Neuronal stem cell (in vitro differentiated cells): ENCODE measurements at places on chromosomes 7 and 10.

GRCh38 chr7:2880874-2881533, 36.9 kb upstream of the GNA12 start:
- no peak for DNase-seq

GRCh38 chr10:135601-136464, 578 bp downstream of the ZMYND11 start:
- DNase-seq: peak; percentile 42

DNA sequence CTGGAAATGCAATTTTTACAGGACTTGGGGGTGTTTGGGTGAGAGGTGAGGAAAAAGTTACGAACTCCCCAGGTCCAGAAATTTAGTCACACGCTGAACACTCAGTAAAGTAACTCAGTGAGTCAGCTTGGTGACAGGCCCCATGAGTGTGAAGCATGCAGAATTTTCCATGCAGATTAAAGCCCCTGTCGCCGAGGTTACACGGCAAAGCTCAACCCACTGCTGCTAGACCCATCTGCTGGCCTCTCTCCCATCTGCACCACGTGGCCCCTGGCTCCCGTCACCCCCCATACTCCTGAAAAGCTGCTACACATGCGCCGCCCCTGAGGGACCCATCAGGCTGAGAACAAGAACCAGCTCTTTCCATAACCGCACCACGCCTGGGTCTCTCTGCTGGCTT, 7.0 kb upstream of the MMP21 start:
- DNase-seq: no peak

- no peak for DNase-seq
Measured at GRCh38 chr7:30726296-30727006, 25.5 kb upstream of the INMT start.

- DNase-seq: no peak
Measured at GRCh38 chr7:134701272-134701671, 54.6 kb downstream of the BPGM start.

DNA sequence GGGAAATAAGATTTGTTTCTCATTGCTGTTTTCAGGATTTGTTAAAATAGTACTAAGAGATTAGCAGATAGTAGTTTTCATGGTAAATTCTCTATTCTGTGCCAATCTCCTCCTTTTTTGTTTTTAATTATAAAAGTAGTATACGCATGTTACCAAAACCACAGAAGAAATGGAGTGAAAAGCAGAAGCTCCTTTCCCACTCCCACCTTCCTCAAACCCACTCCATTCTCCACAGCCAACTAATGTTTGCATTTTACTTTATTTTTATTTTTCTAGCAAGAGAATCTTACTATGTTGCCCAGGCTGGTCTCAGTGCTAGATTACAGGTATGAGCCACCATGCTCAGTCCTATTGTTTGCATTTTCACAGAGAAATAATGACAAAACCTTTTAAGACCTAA, 4.5 kb upstream of the LRMDA start:
- DNase-seq: no peak

DNA sequence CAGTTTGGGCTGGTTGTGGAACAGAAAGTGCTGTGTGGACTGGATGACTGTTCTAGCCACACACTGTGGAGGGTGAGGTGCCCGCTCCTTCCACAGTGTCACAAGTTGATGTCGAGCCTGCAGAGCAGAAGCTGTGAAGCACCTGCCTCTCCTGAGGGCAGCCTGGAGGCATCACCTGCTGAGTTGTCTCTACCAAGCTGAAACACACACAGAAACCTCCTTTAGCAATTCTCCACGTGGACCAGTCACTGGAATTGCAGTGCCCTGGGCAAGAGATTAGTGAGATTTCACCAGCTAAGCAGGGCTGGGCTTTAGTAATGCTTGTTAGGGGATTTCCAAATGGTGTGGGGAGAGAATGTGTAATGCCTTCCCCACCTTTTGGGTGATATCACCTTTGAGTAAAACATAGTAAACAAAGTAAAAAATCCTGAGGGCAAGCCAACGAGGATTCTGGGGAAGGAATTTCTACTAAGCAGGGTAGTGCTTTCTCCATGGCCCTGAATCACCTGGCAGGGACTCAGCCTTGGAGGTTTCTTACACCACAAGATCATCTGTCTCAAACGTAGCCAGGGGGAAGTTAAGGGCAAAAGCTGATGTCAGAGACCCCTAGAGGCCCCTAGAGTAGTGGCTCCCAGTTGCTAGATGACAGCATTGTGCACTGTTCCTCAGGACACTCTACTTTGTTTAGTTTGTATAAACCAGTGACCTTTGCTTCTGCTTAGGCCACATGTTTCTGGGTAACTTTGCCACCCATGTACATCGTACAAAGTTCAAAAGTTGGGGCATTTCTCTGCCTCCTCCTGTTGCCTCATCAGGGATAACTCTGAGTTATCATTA, 233.1 kb upstream of the IGFBP3 start:
- no peak for DNase-seq

- DNase-seq: no peak
Measured at GRCh38 chr7:23106823-23107663, 1.5 kb downstream of the KLHL7 start.

DNA sequence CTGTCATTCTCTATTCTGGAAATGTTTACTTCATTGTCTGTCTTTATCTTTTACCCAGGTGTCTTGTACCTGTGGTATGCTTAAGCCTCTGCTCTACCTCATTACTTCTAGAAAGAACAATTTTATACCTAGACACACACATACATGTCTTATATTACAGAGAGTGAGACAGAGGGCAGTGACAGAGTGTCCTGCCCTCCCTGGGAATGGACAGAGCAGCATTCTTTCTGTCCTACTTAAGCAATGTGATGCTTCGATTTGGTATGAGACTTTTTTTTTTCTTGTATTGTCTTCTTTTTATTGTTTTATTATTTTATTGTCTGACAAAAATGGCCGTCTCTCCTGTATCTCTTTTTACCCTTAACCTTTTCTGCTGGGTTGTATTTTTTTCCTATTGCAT, 286.1 kb downstream of the EXOC4 start:
- DNase-seq: no peak

- no peak for DNase-seq
Measured at GRCh38 chr7:30012757-30013156, 13.7 kb downstream of the FKBP14 start.

- no peak for DNase-seq
Measured at GRCh38 chr7:20165146-20165510, 52.1 kb downstream of the MACC1 start.

DNA sequence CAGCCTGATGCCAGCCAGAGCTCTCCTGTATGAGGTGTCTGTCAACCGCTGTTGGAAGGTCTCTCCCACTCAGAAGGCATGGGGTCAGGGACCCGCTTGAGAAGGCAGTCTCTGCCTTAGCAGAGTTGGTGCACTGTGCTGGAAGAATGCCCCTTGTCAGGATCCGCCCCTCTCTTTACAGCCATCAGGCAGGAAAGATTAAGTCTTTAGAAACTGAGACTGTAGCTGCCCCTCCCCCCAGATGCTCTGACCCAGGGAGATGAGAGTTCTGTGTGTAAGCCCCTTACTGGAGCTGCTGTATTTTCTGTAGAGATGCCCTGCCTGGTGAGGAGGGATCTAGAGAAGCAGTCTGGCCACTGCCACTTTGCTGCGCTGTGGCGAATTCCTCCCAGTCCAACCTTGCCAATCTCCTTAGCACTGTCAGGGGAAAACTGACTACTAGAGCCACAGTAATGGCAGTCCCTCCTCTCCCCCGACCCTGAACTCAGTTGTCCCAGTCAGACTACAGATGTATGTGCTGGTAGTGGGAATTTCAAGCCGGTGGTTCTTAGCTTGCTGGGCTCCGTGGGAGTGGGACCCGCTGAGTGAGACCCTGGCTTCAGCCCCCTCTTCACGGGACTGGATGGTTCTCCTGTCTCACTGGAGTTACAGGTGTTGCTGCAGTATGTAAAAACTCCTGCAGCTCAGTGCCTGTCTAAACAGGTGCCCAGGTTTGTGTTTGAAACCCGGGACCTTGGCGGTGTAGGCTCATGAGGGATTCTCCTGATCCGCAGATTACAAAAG, 285.5 kb upstream of the ZWINT start:
- DNase-seq: peak; percentile 5

DNA sequence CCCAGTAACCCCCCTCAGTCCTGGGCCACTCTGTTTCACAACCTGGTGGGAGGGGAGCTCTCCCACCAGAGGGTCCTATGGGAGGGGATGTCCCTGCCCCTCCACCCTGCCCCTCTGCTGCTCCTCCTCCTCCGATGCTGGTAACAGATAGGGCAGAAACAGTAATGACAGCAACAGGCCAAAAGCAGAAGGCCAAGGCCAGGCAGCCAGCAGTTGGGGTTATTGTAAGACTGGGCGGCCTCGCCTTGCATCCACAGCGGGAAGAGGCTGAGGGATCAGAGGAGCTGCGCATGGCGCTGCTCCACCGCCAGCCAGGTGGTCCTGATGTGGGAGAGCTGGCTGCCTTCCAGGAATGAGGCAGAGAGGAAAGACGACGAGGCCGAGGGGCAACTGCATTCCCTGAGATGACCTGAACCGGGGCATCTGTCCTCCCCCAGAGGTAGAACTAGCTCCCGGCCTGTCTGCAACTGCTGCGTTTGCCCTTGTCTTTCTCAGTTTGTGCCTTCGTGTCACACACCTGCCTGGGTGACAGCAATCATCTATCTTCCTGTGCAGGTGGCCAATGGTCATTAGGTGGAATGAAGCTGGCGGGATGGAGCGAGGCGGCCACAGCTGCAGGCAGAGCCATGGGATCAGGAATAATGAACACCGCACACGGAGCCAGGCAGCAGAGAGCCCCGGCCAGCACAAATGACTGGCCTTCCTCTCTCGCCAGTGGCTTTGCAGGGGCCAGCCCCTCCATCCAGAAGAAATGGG, 54.0 kb upstream of the CACUL1 start:
- DNase-seq: no peak

DNA sequence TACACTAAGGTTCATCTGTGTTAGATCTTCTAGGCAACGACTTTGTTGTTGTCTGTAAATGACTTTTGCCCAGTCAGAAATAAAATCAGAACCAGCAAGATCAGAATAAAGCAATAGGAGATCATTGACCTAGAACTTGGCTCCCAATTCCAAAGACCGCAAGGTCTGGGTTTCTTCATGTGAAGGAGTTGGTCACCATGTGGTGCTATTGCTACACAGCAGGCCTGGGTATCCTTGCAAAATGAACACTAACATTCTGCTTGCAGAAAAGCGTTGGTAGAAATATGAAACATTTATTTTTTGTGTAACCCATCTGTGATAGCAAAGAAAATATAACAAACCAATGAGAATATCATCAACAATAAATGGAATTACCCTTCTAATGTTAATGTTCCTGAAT, 831.0 kb downstream of the NXPH1 start:
- no peak for DNase-seq

DNA sequence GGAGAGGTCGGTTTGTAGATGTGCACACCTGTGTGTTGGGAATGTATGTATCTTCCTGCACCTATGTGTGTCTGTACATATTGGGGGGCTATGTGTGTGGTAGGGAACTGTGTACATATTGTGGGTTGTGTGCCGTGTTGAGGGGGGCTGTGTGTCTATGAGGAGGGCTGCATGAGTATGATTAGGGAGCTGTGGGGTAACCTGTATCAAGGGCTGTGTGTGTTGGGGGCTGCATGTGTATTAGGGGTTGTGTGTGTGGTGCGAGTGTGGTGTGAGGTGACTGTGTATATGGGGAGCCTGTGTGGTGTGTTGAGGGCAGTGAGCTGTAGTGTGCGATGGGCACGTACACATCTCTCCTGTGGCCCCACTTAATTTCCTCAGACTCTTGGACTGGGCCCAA, 22.2 kb upstream of the PAX2 start:
- no peak for DNase-seq

GRCh38 chr10:110724937-110725336, 80.8 kb downstream of the RBM20 start:
- no peak for DNase-seq

GRCh38 chr10:53430974-53431373, 658.4 kb upstream of the MBL2 start:
- no peak for DNase-seq

GRCh38 chr10:17062955-17063484, 66.6 kb downstream of the CUBN start:
- no peak for DNase-seq

DNA sequence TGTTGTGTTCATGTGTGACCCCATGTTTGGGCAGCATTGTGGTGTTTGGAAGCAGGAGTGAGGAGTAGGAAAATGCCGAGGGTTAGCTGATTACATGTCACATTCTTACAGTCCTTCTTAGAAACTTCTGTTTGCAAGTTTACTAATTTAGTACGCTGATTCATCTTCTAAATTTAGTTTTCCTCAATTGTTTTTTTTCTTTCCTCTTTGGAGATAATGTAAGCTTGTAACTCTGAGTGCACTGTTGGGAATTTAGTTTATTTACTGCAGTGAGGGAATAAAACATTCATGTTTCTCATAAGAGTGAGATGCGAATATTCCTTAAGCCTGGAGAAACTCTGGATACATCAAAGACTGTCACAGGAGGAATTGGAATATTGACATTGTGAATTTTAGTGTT, 135.0 kb downstream of the NT5C2 start:
- DNase-seq: no peak

GRCh38 chr10:84478151-84478550, 149.8 kb downstream of the CCSER2 start:
- no peak for DNase-seq

DNA sequence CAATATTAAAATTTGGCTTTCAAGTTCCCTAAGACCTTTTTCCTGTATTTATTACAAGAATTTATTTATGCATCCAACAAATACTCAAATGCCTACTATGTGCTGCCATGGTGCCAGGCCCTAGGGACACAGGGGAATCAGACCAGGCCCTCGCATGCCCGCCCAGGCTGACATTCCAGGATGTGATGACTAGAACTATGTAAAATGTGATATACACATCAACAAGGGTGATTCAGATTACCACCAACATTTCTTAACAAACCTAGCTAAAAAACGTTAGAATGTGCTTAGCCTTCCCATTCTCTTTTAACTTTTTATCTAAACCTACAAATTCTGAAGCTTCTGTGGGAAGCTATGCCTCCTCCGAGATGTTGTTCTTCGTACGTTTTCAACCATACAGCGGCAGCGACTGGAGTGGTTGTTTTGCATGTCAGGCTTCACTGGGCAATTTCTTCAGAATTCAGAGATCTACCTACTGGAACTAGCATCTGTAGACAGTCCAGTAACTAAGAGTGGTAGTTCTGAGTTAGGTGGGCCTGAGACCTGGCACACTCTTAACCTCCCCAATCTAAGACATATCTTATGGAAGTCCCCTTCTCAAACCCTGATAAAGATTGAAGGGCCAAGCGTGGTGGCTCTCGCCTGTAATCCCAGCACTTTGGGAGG, 22.1 kb downstream of the GNA12 start:
- DNase-seq: no peak

DNA sequence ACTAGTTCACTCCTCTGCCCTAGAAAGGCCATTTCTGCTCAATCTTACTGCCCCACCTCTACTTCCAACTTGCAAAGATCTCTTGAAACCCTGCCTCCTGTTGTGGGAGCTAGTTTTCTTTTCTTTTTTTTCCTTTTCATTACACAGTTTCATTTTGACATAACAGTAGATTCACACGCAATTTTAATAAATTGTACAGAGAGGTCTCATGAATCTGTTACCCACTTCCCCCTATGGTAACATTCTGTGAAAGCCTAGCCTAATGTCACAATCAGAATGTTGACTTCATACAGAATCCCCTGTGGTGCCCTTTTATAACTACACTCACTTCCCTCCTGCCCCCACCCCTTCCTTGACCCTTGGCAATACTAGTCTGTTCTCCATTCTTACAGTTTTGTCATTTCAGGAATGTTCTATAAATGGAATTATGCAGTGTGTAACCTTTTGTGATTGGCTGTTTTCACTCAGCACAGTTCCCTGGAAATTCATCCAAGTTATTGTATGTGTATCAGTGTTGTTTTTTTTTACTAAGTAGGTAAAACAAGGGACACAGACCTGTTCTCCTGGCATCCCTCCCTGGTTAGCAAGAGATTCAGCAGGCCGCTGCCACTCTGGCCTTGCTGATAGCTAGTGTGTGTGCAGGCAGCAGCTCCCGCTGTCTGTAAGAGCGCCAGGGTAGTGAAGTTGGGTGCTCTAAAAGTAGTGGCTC, 21.5 kb downstream of the CHST3 start:
- no peak for DNase-seq
